ENCODE measurements at places on chromosomes 4 and X. TPM values are rescaled to one million over a fixed set of nuclear protein-coding genes. Genes with fewer than 3 reads are reported as not detected.

DNA sequence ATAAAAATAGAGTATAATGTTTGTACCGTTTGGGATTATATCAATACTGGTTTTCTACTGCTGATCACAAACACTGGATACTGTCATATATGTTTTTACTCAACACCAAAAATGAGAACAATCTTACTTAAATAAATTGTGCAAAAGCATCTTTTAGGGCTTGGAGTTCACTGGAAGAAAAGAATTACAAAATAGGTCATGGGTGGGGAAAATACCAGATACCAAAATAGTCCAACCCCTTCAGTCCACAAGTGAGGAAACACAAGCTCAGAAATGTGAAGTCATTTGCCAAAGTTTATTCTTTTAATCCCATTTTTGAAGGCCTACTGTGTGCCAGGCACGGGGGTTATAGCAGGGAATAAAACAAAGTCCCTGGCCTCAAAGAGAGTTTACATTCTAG lies 64.4 kb downstream of the ADGRG2 start:
- DNase-seq: no peak

- no peak for DNase-seq
Measured at GRCh38 chr4:114497116-114497515, 101.5 kb upstream of the UGT8 start.

DNA sequence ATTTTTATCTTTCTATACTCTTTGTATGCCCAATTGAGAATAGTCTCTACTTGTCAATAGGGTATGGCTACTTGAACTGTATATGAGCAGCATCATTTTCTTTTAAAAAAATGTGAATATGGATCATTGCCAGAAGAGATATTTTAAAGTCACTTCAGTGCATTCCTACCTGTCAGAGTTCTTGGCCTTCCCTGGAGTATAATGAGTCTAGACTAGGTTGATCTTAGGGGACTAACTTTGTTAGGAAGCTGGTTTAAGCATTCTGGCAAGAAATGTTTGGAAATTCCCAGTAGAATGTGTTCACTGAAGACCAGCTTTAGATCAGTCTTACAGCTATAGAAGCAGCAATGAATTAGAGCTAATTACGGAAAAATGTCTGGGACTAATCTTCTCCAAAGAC lies 178.2 kb downstream of the FAT4 start:
- DNase-seq: no peak

DNA sequence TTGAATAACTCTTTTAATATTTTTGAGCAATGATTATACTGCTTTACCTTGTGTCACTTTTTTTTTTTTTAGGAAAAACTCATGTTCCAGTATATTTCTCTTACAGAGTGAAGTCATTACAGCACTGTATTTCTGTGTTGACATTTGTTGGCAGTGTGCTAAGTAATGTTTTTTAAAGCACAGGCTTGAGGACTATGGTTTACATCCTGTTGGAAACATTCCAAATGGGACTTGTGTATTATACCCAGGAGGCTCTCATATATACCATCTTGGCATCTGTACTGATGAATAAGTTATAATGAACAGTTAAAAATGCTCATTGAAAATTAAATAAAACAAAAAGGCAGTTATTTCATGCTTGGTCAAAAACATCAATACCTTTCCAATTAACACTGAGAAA lies 33.8 kb downstream of the CEP44 start:
- DNase-seq: no peak

DNA sequence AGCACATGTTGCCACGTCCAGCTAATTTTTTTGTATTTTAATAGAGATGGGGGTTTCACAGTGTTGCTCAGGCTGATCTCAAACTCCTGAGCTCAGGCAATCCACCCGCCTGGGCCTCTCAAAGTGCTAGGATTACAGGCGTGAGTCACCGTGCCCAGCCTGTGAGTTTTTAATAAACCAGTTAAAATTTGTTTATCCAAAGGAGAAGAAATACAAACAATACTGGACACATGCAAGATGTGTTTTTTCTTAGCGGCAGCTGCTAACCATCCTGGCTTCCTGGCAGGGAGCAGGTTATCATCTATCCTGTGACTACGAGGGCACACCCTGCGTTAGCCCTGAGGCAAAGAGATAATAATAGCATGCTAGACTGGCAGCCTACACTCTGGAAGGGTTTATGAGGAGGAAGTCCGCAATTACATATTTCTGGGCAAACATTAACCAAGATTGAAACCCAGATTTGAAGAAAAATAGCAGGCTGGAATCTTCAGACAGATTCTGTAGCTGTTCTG lies 191.4 kb downstream of the SPRY1 start:
- DNase-seq: no peak

DNA sequence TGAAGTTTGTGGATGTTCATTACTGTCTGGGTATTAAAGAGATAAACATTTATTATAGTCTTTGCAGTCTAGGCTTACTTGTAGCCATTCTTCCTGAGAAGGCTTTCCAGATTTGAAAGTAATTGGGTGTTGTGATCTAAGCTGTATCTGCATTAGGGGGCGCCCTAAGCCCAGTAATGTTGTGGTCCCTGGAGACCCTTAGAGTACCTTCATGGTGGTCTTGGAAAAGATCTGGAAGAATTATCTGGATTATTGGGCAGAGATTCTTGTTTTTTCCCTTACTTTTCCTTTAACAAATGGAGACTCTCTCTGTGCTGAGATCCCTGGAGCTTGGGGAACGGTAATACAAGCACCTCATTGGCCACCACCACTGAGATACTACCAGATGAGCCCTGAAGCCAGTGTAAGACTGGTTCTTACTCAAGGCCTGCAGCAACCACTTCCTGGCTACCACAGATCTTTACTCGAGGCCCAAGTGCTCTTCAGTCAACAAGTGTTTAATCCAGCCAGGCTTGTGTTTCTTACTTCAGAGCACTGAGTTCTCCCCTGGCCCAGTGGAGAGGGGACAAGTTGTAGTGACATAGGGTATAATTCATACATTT lies 63.1 kb downstream of the RTL3 start:
- no peak for DNase-seq

DNA sequence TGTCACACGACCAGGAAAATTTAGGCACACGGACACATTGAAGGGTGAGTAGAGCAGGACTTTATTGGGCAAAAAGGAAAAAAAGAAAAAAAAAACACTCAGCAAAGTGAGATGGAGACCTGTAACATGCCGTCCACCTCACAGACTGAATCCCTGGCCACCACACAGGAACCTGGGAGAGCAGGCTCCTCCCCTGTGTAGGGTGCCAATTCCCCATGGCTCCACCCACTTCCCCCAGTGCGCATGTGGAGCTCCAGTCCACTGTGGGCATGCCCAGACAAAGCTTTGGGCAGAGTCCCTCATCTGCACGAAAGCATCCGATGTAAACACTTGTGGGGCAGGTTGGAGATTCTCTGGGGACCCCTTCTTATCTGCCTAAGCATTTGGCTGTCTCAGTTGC lies 23.6 kb upstream of the CBR4 start:
- DNase-seq: no peak

GRCh38 chr4:187191676-187192075 lies 468.0 kb upstream of the FAT1 start:
- DNase-seq: no peak

GRCh38 chr4:135240796-135241195 lies 1039.2 kb upstream of the PABPC4L start:
- DNase-seq: no peak

- peak; percentile 43 for DNase-seq
Measured at GRCh38 chrX:22081475-22082092, 49.5 kb downstream of the PHEX start.

- DNase-seq: no peak
Measured at GRCh38 chr4:19707876-19708275, 543.8 kb upstream of the SLIT2 start.

DNA sequence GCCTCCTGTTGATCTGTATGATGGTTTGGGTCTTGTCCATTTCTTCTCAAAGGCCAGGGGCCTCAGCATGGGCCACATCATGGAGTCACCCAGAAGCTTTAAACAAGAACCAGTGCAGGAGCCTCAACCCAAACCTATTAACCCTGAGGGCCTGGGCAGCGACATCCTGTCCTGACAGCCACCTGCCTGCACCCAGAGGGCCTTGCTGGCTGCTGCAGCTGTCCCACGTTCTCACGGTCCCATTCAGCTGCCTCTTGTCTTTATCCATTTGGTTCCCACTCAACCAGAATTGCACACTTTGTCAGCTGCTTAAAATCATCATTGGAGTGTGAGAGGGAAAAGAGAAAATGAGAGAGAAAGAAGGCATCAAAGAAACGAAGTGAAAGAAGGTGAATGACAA lies 21.6 kb downstream of the C4orf50 start:
- DNase-seq: no peak

DNA sequence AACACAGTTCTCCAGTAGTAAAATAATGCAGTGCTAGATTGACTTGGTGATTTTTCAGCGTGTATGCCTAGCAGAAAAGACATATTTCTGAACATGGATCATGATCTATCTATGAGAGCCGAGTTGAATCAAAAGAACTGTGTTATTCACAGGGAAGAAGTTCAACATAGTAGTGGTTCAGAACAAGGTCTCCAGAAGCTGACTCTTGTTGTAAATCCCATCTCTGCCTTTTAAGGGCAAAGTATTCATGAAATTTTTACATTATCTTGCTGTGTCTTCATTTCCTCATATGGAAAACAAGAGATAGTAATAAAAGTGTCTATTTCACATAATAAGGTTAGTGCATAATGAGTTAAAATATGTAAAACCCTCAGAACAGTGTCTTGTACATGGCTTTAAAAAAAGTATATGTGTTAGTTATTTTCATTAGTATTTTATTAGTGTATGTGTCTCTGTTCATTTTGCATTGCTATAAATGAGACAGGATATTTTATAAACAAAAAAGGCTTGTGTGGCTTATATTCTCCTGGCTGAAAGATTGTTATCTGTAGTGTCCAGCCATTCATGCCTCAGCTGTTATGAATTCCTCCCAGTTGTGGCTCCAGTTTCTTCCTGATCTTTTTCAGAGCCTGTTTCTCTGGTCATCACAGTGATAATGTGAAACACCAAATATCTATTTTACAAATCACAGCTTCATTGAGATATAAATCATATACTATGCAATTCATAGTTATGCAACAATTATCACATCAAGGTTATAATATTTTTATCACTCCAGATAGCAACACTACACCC lies 1351.2 kb downstream of the STIM2 start:
- no peak for DNase-seq

Gene KLHL5
- total RNA-seq: 20.4 TPM

Gene PPP1R2C
- total RNA-seq: not detected

Gene MAGEA11
- total RNA-seq: 0.18 TPM

Gene CNGA1
- 0.18 TPM for total RNA-seq

Gene ARX
- not detected for total RNA-seq

Gene OTC
- total RNA-seq: not detected

Gene TRIM61
- total RNA-seq: 0.14 TPM
